ENCODE measurements at places on chromosomes 3 and 15.
A peak's percentile ranks its signal among the peaks of the same experiment; 100 is the strongest.

DNA sequence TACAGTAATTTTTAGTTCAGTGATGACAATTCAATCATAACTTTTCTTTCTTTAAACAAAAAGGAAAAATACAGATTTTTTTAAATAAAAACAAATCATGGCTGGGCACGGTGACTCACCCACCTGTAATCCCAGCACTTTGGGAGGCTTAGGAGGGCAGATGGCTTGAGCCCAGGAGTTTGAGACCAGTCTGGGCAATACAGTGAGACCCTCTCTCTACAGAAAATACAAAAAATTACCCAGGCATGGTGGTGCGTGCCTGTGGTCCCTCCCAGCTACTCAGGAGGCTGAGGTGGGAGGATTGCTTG is 25.6 kb upstream of the ATG7 start:
- DNase-seq = no peak

GRCh38 chr3:43256714-43257461 is 29.5 kb upstream of the SNRK start:
- no peak for DNase-seq

DNA sequence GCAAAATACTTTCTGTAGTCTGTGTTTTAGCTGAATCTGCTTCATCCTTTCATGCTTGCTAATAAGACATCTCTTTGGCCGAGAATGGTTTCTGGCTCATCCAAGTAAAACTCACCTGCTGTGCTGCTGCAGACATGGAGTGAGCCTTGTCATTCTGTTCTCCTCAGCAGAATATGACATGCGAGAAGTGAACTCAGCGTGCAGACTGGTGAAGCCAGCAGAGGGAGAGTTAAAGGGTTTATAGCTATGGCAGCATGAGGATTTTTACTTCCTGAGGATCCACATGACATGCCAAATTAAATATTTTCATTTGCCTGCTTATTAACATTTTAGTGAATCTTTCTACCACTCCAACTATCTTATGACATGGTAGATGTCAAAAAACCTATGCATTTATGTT is 658.4 kb upstream of the NECTIN3 start:
- DNase-seq = no peak

DNA sequence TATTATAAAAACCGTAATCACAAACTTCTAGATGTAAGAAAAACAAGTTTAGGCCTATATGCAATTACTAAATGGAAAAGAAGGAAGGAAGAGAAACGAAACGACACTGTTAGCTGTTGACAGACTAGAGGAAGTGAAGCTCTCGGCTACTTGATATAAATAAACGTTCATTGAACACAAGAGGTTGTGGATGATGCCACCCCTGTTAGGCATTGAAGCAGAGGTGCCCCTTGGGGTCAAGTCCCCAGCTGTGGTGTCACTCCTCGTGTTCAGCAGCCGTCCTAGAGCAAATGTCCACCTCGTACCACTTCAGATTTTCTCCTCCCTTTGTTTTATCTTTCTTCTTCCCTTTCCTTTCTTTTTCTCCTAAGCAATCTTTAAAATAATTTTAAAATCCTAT is 146.5 kb upstream of the UBE2E1 start:
- peak; percentile 12 for DNase-seq
